A549 treated with RU486 at 1 μM for 4 hours (cell line): ENCODE measurements at places on chromosomes 3 and 15. TPM values are rescaled to one million over a fixed set of nuclear protein-coding genes. Genes with fewer than 3 reads are reported as not detected.

Gene WNT7A
- total RNA-seq: 0.12 to 0.22 TPM (median 0.16 TPM) in 5 replicates

Gene ITIH1
- total RNA-seq: not detected in 5 replicates

Gene ROBO1
- total RNA-seq: 13.3 to 16.6 TPM (median 15.0 TPM) in 5 replicates

Gene BMF
- 1.5 to 2.2 TPM (median 1.7 TPM) in 5 replicates for total RNA-seq

Gene FBXL2
- total RNA-seq: 5.4 to 7.8 TPM (median 7.4 TPM) in 5 replicates

Gene ATP10A
- total RNA-seq: 6.0 to 8.2 TPM (median 6.9 TPM) in 5 replicates

Gene CDHR4
- 0.11 to 0.29 TPM (median 0.24 TPM) in 4 of 5 replicates, not detected in the other for total RNA-seq

Gene RARB
- total RNA-seq: 4.6 to 12.4 TPM (median 9.1 TPM) in 5 replicates

Gene CXCR6
- total RNA-seq: not detected in 5 replicates

Gene SEMA6D
- total RNA-seq: not detected in 5 replicates

Gene PCOLCE2
- total RNA-seq: 29.1 to 38.5 TPM (median 33.5 TPM) in 5 replicates

Gene SERINC4
- total RNA-seq: 0.09 to 0.21 TPM (median 0.12 TPM) in 5 replicates

Gene LXN
- 62.1 to 116 TPM (median 93.7 TPM) in 5 replicates for total RNA-seq

Gene SLC27A2
- total RNA-seq: 28.1 to 33.7 TPM (median 29.4 TPM) in 5 replicates

Gene GP9
- total RNA-seq: not detected in 5 replicates

Gene ADPRH
- 1.9 to 2.6 TPM (median 2.6 TPM) in 5 replicates for total RNA-seq

Gene GPR15
- total RNA-seq: not detected in 5 replicates

Gene STX19
- total RNA-seq: not detected in 5 replicates

Gene FBXW12
- total RNA-seq: not detected in 5 replicates

Gene KIF15
- total RNA-seq: 8.0 to 12.3 TPM (median 9.3 TPM) in 5 replicates

Gene PATL2
- 0.07 to 0.14 TPM in 2 of 5 replicates, not detected in the others for total RNA-seq

Gene GPR156
- 0.38 to 0.70 TPM (median 0.47 TPM) in 5 replicates for total RNA-seq

Gene GHSR
- not detected in 5 replicates for total RNA-seq

Gene SAMD7
- total RNA-seq: not detected in 5 replicates

Gene ALAS1
- 48.4 to 57.6 TPM (median 54.7 TPM) in 5 replicates for total RNA-seq

Gene EPHB3
- 0.23 to 0.51 TPM (median 0.35 TPM) in 5 replicates for total RNA-seq

Gene EFCC1
- total RNA-seq: not detected in 5 replicates

Gene CFAP20DC
- 1.8 to 3.4 TPM (median 2.3 TPM) in 5 replicates for total RNA-seq

Gene CELSR3
- total RNA-seq: 2.7 to 5.3 TPM (median 4.2 TPM) in 5 replicates

Gene DAZL
- total RNA-seq: not detected in 5 replicates

Gene LSAMP
- 0.07 to 0.24 TPM (median 0.10 TPM) in 4 of 5 replicates, not detected in the other for total RNA-seq

Gene PRSS50
- total RNA-seq: not detected in 5 replicates

Gene CACNA2D2
- total RNA-seq: 0.25 to 0.75 TPM (median 0.58 TPM) in 5 replicates

Gene GUCA1C
- not detected in 5 replicates for total RNA-seq

Gene TEX9
- 1.7 to 5.9 TPM (median 4.8 TPM) in 5 replicates for total RNA-seq

Gene UCN2
- 7.3 to 10.3 TPM (median 8.6 TPM) in 5 replicates for total RNA-seq

Gene ANKRD63
- 0.31 to 0.80 TPM (median 0.44 TPM) in 4 of 5 replicates, not detected in the other for total RNA-seq

Gene KLF15
- total RNA-seq: 0.06 to 0.19 TPM (median 0.09 TPM) in 4 of 5 replicates, not detected in the other

Gene AADACL2
- total RNA-seq: not detected in 5 replicates

Gene C3orf49
- not detected in 5 replicates for total RNA-seq

Gene OIP5
- total RNA-seq: 10.5 to 16.8 TPM (median 14.2 TPM) in 5 replicates

Gene H1-8
- total RNA-seq: not detected in 5 replicates

Gene C15orf62
- total RNA-seq: 0.05 to 0.10 TPM (median 0.07 TPM) in 4 of 5 replicates, not detected in the other

Gene OTOL1
- not detected in 5 replicates for total RNA-seq

Gene XCR1
- not detected in 5 replicates for total RNA-seq

Gene HHATL
- total RNA-seq: not detected in 5 replicates

Gene SENP8
- total RNA-seq: 1.4 to 2.1 TPM (median 1.8 TPM) in 5 replicates

Gene OCA2
- total RNA-seq: 0.13 to 0.27 TPM (median 0.18 TPM) in 5 replicates

Gene ACKR4
- total RNA-seq: not detected in 5 replicates

Gene RAB6B
- 0.91 to 2.8 TPM (median 2.2 TPM) in 5 replicates for total RNA-seq
